ENCODE measurements at places on chromosomes 11 and 22. TPM values are rescaled to one million over a fixed set of nuclear protein-coding genes. Genes with fewer than 3 reads are reported as not detected.

DNA sequence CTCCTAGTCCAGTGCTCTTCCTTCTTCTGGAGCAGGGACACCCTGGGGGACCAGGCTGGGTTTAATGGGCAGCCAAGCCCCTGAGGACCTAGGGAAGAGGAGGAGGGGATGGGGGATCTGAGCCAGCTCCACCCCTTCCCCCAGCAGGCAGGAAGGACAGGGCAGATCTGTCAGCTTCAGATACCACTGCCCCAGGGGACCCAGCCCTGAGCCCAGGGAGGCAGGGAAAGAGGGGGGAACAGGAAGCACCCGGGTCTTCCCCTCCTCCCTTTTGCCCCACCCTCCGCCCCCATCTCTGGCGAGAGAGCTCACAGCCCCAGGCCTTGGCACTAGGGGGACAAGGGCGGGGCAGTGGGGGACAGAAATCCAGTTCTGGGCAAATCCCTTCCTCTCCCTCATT lies 11.7 kb upstream of the SOX10 start:
- DNase-seq, result no peak

DNA sequence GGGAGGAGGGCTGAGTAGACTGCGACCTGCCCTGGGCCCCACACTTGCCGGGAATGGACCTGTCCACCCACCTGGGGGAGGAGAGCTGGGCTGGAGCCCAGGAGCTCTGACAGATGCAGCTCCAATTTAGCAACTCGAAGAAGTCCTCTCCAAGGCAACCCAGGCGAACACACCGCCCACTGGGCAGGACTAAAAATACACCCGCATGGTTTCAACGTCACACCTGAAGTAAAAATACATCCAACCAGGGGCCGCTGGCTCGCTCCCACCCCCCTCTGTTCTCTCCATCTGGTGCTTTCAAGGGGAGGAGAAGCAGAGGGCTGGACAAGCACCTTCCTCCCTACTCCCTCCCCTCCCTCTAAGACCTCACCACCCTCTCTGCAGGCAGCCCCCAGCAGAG lies 119.9 kb downstream of the FEZ1 start:
- peak; percentile 29 for DNase-seq

DNA sequence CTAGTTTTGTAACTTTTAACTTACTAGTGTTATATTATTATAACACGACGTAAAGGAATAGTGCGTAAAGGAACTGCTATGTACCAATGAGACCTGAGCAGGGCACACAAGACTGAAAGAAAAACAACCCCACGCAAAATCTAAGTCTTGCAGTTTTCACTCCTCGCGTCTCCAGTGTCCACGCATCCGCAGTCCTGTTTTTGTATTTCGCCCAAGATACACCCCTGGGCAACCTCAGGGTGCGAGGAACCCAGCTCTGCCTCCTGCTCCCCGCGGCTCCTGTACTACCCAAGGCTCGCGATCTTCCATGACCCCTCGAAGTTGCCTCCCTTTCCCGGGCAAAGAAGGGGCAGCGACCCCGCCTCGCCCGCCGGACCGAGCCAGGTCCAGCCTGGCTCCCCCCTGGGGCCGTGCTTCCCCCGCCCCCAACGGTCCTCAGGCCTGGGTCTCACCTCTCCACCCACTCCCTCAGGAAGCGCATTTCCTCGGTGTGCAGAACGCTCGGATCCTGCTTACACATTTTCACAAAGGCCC lies 393 bp downstream of the ST13 start:
- DNase-seq, result no peak

NAP1L4 gene
- total RNA-seq, result 80.8 TPM

- DNase-seq, result no peak
Observed at GRCh38 chr11:60589611-60590010, 74.4 kb downstream of the MS4A13 start.

DNA sequence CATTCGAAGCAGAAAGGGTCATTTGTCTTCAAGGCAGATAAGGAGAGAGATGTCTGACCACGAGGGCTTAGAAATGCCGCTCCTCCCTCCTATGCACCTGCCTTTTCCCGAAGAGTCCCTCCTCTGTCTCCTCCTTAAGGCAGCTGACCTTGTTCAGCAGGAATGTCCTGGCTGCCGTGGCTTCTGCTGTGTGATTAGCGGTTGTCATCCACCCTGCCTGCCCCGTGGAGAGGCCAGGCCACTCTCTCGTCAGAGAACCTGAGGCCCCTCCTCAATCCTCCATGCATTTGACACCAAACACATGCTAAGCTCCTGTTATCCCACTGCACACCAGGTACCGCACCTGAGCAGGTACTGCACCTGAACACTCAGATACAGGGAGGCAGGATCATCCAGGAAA lies 834.6 kb downstream of the TBC1D22A start:
- no peak for DNase-seq

DNA sequence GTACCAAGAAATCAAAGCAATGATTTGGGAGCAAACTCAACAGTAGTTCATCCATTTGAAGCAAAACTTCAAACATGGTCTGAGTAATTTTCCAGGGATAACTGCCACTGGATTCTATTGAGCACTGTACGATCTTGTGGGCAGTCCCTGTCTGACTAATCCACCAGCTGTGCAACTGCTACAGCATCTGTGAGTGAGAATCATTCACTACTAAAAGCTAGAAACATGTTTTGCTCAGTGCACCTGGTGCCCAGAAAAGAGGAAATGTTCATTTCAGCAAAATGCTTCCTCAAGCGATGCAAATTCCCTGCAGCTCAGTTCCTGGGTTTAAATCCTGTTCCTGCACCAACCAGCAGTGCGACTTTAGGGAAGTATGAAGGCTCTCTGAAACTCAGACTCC lies 1077.9 kb downstream of the DLG2 start:
- no peak for DNase-seq

TMPRSS6 gene
- total RNA-seq, result not detected

NLRP14 gene
- total RNA-seq, result not detected

- DNase-seq, result no peak
Observed at GRCh38 chr11:19458721-19459120, 218.0 kb upstream of the E2F8 start.

ESAM gene
- total RNA-seq, result 23.0 TPM

MMP13 gene
- not detected for total RNA-seq

KLHL35 gene
- total RNA-seq, result 1.3 TPM

DNA sequence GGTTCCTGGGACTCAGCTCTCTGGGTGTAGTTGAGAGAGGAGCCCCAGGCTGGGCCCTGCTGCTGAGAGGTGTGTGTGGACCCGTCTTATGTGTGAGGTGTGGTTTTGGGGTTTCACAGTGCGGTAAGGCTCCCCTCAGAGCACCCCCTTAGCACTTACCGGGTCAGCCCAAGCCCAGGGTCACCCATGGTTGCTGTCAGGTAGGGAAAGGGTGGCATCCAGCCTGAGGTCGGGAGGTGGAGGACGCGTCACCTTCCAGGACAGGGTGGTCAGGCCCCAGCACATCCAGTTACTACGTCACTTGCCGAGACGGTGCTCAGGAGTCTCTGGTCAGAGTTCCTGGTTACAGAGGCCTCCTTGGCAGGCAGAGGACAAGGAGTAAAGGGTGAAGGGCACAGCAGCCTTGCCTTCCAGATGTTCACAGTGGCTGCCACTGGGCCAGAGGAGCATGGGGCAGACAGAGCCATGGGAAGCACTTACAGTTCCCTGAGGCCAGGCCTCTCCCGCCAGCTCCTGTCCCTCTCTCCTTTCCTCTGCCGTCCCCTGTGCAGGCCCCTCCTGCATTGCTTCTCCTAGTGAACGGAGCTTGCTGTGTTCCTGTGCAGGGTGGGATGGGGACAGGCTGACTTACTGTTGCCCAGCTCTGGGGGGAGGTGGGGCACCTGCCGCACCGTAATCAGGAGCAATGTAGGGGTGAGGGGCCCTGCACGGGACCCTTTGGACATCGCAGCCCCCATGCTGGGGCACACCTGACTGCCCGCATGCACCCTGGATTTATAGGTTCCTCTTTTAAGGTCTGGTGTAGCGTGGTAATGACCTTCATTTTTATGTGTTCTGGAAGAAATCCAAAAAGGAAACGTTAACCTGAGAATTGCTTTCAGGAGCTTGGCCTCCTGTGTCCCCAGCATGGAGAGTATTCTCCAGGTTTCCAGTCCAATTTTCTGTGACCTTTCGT lies 285.9 kb downstream of the TBC1D22A start:
- no peak for DNase-seq

GRCh38 chr11:123537726-123538125 lies 107.7 kb downstream of the GRAMD1B start:
- DNase-seq, result no peak
